ENCODE measurements at places on chromosomes 4 and X.

DNA sequence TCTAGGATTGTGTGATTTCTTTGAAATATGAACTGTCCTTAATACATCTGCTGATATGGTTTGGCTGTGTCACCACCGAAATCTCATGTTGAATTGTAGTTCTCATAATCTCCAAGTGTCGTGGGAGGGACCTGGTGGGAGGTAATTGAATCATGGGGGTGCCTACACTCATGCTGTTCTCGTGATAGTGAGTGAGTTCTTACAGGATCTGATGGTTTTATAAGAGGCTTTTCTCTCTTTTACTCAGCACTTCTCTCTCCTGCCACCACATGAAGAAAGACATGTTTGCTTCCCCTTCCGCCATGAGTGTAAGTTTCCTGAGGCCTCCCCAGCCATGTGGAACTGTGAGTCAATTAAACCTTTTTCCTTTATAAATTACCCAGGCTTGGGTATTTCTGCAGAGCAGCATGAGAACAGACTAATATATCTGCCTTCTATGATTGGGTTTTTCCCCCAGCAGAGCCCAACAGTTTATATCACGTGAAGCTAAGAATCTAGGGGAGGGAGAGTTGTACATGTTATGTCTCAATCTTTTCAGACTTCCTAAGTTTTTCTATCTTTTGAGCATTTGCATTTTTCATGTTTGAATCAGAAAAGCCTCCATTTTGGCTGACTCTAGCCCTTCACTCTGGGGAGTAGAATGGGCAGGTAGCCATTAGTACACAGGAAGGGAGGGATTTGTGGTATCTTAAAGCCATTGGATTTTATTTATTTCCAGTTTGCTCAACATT, 58.9 kb downstream of the PLAC1 start:
- DNase-seq = no peak

GRCh38 chr4:108263057-108263456, 94.3 kb upstream of the LEF1 start:
- no peak for DNase-seq

GRCh38 chr4:113958766-113959538, 20.5 kb downstream of the ARSJ start:
- DNase-seq = no peak

DNA sequence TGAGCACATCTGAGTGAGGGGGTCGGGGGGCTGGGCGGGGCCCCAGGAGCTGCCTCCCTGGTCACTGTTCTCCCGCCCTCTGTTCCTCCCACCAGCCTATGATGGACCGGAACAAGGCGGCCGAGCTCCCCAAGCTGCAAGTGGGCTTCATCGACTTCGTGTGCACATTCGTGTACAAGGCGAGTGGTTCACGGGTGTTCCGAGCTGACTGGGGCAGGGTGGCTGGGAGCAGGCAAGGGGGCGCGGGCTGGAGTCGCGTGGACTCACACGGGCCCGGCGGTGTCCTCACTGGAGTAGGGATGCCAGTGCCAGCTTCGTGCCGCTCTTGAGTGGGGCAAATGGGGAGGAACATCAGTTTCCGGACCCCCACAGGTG, 7.7 kb downstream of the ATP5ME start:
- DNase-seq = no peak

DNA sequence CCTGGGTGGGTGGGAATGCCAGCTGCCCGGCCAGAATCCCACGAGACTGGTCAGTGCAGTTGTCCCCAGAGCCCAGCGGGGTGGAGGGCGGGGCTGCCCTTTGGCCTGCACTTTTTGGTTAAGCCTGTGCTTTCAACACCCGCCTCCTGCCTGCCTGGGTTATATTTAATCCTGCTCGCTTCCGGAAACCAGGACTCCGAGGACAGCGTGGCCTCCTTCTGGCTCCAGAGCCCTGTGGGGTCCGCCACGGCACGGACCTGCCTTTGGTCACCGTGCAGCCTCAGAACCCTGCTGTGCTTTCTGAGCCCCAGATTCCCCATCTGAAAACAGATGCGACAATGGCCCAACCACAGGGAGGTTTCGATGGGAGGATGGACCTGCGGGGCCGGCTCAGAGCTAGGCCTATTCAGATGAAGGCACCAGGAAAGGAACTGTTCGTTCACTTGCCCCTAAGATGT, 29.4 kb upstream of the KIAA0232 start:
- no peak for DNase-seq

GRCh38 chrX:111831343-111831742, 44.6 kb upstream of the TRPC5OS start:
- no peak for DNase-seq

- DNase-seq = no peak
Measured at GRCh38 chrX:13652287-13652793, 601 bp upstream of the TCEANC start.

GRCh38 chrX:69027181-69028005, 137.9 kb downstream of the PJA1 start:
- DNase-seq = no peak

DNA sequence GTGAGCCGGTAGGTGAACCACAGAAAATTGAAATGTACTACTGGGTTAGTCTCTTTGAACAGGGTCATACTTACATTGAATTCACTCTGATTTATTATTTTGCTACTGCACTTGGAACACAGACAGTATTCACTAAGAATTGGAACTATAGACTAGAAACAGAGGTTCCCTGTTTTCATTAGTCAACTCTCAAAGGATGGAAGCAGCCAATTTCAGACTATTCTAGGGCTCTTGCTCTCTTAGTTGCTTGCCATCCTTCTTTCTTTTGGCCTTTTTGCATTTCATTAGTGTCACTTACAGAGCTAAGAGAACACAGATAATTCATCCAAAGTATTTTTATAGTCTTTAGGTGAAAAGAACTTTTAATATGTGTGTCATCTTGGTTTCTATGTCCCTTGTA, 52.6 kb downstream of the SHROOM3 start:
- DNase-seq = no peak

DNA sequence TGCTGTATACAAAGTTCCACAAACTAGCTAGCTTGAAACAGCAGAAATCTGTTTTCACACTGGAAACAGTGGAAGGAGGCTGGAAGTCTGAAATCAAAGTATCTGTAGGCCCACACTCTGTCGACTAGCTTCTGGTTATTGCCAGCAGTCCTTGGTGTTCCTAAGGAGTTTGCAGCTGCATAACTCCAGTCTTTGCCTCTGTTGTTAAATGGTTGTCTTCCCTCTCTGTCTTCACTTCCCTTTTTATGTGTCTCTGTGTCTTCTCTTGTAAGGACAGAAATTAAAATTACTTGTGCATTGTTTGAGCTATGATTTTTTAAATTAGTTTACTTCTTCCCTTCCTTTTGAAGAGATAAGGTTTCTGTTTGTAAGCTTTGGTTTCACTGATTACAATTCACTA, 8.2 kb downstream of the MTHFD2L start:
- no peak for DNase-seq

DNA sequence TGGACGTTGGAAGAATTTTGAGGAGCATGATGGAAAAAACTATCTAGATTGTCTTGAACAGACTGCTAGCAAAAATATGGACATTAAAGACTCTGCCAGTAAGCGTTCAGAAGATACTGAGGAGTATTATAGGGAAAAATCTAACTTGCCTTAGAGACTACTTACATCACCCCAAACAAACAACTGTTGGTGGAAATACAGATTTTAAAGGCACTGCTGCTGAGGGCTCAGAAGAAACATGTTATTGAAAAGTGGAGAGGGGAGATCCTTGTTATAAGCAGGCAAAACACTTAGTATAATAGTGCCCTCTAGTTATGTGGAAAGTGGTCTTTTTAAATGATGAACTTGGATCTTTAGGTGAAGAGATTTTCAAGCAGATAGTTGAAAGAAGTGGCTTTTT, 29.2 kb downstream of the MAD2L1 start:
- no peak for DNase-seq

DNA sequence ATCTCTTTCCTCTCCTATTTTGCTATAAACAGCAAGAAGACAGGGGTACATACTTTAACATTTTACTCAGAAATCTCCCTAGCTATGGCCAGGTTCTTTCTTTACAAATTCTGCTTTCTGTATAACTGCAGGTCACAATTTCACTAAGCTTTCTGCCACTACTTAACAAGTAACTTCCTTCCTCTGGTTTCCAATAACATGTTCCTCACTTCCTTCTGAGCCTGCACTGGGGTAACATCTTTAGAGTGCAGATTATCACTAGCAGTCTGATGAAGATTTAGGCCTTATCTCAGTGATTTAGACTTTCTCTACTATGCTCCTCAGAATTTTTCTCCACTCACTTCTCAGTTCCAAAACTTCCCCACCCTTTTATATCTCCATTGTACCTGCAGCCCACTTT, 1930.5 kb upstream of the AGA start:
- no peak for DNase-seq

DNA sequence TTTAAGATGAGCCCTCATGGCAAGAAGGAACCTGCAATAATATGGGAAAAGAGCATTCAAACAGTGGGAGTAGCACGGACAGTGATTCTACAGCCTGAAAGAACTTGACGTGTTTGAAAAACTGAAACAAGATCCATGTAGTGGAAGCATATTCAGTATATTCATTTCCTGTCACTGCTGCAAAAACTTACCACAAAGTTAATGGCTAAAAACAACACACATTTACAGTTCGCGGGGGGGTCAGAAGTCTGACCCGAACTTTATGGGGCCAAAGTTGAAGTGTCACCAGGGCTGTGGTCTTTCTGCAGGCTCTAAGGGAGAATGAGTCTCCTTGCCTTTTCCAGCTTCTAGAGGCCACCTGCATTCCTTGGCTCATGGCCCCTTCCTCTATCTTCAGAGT, 52.6 kb upstream of the ARX start:
- DNase-seq = no peak

GRCh38 chrX:40688929-40689328, 41.6 kb upstream of the CXorf38 start:
- no peak for DNase-seq

Data from NCI-H1417 treated with DMSO at 0.1 percent for 48 hours (cell line).